ENCODE measurements at places on chromosomes 16 and 17.

DNA sequence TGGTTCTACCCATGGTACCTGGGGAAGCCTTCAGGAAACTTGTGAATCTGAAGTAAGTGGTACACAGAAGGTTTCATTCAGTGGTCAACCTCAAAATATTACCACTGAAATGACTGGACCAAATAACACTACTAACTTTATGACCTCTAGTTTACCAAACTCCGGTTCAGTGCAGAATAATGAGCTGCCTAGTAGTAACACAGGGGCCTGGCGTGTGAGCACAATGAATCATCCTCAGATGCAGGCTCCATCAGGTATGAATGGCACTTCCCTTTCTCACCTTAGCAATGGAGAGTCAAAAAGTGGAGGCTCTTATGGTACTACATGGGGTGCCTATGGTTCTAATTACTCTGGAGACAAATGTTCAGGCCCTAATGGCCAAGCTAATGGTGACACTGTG, 55.9 kb upstream of the SLC5A11 start:
- no peak for ATAC-seq

DNA sequence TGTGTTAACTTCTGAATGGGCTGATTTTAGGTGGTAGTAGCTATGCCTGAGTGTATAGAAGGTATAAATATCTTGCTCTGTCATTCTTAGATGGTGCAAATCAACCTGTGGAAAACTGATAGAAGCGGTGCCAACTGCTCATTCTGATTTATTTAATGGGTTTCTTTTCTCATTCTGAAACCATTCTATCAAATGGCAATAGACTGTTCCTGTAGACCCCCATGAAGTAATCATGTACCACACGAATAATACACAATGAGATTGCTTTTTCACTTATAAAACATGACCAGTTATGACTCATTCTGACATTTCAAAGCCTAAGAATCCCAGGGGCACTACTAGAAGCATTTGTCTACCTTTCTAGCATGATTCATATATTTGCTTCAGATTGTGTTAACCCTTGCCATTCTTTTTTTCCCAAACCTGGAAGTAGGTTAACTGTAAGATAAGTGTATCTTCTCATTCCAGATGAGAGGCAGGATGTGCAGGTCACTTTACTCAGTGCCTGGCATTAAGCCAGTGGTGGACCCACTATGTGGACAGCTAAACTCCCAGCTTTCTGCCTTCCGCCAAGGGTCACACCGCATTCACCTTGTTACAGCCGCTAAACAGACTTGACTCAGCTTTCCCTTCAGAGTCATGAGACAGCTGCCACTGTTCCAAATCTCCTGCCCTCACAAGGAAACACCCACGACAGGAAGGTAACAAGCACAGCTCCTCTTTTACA, 16.4 kb upstream of the SLC16A11 start:
- ATAC-seq: peak; percentile 16

DNA sequence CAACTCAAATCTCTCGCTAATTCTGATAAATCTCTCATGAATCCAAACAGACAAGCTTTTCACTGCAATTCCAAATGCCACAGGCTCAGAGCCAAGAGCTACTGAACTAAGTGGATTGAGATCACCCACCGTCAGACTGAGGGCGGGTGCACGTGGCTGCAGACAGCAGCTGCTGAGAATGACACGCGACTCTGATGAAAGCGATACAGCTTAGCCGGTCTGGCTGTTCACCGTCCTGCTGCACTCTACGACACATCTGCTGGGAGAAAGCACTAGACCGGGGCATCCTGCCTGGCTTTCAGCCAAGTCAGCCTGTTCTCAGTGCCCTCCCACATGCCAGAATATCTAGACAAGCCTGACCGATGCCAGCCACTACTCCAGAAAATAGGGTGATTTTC, 42.6 kb downstream of the KLHDC4 start:
- ATAC-seq: peak; percentile 75

DNA sequence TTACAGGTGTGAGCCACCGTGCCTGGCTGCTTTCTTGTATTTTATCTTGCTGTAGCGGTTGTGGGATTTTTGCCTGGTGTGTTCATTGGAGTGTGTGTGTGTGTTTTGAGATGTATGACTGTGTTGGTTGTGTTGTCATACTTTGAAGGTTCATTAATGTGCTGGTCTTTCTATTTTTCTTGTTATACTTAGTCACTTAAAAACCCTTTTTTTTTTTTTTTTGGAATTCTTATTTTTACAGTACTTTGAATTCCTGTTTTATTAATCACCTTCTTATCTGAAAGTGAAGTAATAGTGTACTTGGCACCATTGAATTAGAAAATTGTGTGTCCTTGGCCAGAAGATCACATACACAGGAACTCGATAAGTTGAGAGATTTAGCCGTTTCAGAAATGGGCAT, 30.2 kb downstream of the TENT4B start:
- no peak for ATAC-seq

- ATAC-seq: no peak
Measured at GRCh38 chr16:30619638-30620037, 9.4 kb upstream of the ZNF689 start.

GRCh38 chr17:67696853-67697498, 20.8 kb upstream of the NOL11 start:
- ATAC-seq: no peak

DNA sequence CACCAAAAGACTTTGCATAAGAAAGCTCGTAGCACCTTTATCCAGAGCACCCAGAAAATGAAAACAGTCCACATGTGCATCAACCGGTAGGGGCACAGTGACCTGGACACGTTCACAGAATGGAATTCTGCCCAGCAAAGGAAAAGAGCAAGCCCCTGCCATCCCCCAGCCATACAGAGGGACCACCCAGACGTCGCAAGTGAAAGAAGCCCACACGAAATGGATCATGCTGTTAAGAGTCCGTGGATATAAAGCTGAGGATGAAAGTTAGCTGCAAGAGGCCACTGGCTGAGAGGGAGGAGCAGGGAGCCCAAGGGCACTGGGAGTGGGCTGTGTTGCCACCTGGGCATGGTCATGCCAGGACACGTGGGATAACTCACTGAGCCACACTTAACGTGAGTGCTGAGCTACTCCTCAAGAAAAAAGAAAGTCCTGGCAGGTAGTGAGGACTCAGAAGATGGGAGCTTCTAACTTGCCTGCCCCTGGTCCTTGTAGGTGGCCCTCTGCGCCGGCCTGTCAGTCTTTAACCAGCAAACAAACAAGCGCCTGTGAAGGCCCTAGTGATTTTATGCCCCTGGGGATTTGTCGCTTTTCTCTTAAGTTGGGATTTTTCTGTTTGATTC, 190.7 kb downstream of the C16orf95 start:
- no peak for ATAC-seq

- peak; percentile 92 for ATAC-seq
Measured at GRCh38 chr17:80219013-80219762, 945 bp downstream of the SGSH start.

DNA sequence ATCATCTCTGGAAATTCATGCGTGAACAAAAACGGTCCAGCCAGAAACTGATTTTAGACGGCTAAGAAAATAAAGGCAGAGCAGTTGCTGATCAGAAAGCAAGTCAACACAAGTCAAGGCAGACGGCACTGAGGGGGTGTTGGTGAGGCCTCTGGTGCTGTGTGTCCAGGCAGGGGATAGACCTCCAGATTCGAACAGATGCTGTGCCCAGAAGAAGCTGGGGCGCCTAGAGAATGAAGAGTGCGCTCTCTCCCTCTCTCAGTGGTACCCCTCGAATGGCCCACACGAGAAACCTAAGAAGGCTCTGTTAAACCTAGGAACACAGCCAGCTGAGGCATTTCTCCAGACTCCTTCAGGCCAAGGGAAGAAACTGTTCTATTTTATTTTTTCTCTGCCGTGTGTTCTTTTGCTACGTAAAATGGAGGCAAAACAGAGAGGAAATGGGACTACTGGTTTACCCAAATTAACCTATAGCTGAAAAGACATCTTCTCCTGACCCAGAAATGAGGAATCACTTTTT, 178.3 kb downstream of the PMP22 start:
- no peak for ATAC-seq

GRCh38 chr17:40552806-40553693, 12.2 kb downstream of the CCR7 start:
- ATAC-seq: peak; percentile 1

- no peak for ATAC-seq
Measured at GRCh38 chr16:13780406-13781168, 139.4 kb upstream of the ERCC4 start.

DNA sequence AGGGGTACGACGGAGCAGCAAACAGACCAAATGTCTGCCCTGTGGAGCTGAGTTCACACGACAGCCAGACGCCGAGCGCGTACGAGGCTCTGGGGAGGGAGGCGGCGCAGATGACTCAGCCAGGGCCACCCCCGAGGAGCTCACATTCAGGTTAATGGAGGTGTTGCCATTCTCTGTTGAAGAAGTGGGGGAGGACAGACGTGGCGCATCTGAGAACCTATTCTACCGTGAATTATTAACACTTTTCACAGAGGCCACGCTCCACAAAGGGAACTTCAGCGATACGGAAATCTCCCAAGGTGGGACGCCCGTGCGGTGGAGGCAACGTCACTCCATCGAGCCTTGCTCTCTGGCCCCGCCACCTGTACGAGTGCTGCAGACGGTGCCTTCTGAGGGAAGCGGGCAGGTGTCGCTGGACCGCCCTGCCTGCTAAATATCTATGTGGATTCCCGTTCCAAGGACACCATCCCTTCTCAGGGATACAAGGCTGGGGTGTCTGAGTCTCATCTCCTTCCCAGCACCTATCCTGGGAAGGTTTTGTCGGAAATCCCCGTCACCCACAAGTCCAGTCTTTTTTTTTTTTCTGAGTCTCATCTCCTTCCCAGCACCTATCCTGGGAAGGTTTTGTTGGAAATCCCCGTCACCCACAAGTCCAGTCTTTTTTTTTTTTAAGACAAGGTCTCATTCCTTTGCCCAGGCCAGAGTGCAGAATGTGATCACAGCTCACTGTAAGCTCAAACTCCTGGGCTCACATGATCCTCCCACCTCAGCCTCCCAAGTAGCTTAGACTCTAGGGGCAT, 19.0 kb downstream of the ABR start:
- ATAC-seq: no peak

DNA sequence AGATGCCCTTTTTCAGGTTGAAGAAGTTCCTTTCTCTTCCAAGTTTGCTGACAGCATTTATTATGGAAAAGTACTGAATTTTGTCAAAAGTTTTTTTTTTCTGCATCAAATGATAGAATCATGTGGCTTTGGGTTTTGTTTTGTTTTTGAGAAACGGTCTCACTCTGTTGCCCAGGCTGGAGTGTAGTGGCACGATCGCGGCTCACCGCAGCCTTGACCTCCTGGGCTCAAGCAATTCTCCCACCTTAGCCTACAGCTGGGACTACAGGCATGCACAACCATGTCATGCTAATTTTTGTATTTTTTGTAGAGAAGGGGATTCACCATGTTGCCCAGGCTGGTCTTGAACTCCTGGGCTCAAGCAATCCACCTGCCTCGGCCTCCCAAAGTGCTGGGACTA, 7.3 kb downstream of the CMTM4 start:
- no peak for ATAC-seq

All from stimulated activated memory B cell treated with anti-CD40 and anti-IgM and Interleukin-4, amounts not matched to agents 10 μg/mL and 1 μg/mL and 100 μg/mL, for 72 hours (primary cell).